ENCODE measurements at places on chromosomes 5 and 9.
A peak's percentile ranks its signal among the peaks of the same experiment; 100 is the strongest.

- no peak for DNase-seq
These were observed 170.3 kb upstream of the RAD23B start for GRCh38 chr9:107112707-107113243.

GRCh38 chr9:127522727-127523126 lies 71.4 kb downstream of the LRSAM1 start:
- peak; percentile 28 for DNase-seq

GRCh38 chr5:29845206-29845605 lies 1348.3 kb upstream of the CDH6 start:
- DNase-seq = no peak

- no peak for DNase-seq
These were observed 54.9 kb downstream of the ASTN2 start for GRCh38 chr9:117359910-117360309.

GRCh38 chr9:134176599-134176968 lies 12.2 kb upstream of the RNU6ATAC start:
- DNase-seq = no peak

GRCh38 chr9:111938427-111938800 lies 41.8 kb downstream of the UGCG start:
- DNase-seq = no peak

DNA sequence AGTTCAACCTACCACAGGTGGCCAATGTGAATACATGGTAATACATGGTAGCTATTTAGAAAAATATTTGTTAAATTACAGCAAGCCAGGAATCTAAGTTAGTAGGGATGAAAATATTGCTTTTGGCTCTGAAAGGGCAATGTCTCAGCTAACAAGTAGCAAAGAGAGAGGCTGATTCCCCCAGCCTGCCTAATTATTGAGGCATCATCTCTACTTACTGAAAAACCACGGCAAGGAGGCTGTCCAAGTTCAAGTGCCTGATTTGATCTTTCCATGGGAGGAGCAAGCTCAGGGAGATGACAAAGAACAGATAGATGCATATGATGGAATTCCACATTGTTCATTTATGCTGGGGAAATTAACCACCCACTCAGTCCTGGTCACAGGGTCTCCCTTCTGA lies 28.7 kb upstream of the UBTD2 start:
- DNase-seq = no peak

DNA sequence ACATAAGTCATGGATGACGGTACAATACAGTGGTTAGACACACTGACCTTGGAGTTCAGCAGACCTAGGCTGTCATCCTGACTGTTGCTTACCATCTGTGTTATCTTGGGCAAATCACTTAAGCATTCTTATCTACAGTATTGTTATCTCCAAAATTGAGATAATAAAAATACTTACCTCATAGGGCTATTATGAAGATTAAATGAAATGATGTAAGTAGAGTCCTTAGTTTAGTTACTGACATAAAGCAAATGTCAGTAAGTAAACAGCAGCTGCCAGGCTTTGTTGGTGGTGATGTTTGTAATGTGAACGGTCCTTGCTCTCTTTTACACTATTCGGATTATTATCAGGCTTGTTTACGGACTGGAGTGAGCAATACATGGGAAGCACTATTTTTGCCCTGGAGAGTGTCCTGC lies 107.3 kb upstream of the DPYSL3 start:
- no peak for DNase-seq

DNA sequence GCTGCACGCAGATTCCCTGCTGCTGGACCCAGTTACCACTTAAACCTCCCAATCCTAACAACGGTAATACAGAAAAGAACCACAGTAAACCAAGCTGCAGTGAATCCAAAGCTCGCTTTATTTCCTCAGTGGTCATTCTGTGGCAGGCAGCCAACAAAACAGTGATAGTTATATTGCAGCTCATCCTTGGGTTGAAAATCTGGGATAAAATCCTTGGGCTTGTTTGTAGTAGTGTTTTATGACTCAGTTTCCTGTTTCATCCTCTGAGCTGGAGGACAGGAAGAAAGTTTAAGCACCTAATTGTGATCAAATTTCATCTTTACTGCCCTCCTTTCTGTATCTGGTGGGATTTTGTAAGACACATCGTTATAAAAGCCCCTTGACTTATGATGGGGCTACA lies 31.4 kb downstream of the HMGCR start:
- peak; percentile 33 for DNase-seq

DNA sequence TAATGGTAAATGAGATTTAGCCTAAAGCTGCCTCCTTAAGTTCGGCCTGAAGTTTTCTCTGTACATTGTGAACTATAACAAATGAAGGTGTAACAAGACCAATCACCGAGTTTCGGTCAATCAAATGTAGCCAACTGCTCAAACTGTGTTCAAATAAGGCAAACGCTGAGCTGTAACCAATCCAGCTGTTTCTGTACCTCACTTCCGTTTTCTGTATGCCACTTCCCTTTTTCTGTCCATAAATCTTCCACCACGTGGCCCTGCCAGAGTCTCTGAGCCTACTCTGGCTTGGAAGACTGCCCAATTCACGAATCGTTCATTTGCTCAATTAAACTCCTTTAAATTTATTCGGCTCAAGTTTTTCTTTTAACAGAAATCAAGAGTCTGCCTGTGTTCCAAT lies 193.5 kb upstream of the KLF9 start:
- DNase-seq = no peak
